GM04503 (cell line): ENCODE measurements at places on chromosomes 5 and 9.

GRCh38 chr9:37236822-37237221 is 116.4 kb downstream of the ZCCHC7 start:
- DNase-seq: no peak

- no peak for DNase-seq
Measured at GRCh38 chr5:57094753-57095683, 78.8 kb upstream of the GPBP1 start.

DNA sequence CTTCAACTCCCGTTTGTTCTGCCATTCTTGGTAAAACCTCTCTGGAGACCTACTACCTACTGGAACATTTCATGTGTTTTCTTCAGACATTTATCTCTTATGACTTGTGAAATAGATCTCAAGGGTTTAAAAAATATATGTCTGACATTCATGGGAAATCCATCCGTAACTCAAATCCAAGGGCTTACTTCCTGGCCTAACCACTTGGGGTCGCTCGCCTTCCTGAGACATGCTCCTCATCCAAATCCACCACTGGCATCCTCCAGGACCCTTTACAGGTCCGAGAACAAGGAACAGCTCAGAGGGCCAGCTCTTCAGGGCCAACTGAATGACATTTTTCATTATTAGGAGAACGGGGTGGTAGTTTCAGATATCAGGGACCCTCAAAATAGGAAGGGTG is 235.1 kb upstream of the TUT7 start:
- DNase-seq: no peak

DNA sequence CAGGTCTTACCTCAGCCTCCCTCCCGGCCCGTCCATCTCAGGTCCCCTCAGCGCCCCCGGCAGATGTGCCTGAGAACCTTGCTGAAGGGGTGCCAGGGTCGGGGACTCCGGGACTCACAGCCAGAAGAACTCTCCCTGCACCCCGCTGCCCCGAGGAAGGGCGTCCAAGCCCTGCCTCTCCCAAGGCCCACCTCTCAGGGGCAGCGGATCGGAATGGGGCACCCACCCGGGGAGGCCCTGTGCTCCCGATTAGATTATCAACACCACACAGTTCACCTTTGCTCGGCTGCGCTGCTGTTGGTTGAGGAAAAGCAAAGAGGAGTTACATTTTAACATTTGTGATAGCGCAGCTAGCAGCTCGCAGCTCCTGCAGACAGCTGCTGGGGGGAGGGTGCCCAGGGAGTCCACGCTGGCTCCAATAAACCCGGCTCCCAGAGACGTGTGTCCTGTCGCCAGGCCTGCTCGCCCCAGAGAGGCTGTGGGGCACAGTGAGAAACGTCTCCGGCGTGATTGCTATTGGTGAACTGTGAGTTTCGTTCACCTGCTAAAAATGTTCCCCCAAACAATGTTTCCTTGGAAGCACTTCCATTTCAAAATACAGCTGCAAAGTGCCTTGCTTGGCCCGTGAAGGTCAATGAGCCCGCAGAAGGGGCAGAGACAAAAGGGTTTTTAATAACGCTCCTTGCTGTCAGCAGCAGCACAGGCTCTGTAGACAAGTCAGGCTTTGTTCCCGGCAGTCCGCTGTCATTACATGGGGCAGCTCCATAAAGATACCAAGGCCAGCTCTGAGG is 18.6 kb upstream of the SLC6A19 start:
- no peak for DNase-seq

- peak; percentile 28 for DNase-seq
Measured at GRCh38 chr5:80481019-80481893, 6.6 kb upstream of the FAM151B start.

DNA sequence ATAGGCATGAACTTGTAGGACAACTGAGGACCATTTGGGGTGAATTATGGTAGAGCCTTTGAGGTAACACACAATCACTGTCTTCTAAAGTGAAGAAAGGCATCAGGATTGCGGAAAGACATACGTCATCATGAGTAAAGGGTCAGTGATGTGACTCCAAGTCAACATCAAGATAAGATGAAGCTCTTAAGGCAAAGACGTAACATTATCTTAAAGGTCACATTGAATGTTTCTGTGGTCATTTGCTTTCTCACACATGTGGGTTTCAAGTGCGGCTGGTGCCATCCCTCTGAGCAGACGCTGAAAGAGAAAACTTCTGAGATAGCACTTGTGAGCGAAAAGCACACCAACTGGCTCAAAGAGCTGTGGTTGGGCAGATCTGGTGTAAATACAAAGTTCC is 63.3 kb upstream of the GRAMD2B start:
- no peak for DNase-seq

DNA sequence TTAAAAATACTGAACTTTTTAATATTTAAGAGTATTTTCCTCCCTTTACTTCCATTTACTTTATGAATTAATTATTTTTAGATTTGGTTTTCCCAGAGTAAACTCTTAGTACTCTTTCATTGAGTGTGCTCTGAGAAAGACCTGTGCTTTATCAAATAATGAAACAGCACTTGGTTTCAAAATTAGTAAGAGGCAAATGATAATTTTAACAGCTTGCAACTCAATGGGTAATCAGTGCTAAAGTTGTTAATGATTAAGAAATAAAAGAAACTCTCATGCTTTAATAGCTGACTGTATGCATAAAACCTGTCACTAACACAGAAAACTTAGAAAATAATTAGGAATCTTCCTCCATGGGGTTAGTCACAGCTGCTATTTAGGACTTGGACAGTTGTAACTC is 244.4 kb downstream of the RFX3 start:
- no peak for DNase-seq

GRCh38 chr5:179747811-179748210 is 15.2 kb downstream of the MAML1 start:
- DNase-seq: no peak

DNA sequence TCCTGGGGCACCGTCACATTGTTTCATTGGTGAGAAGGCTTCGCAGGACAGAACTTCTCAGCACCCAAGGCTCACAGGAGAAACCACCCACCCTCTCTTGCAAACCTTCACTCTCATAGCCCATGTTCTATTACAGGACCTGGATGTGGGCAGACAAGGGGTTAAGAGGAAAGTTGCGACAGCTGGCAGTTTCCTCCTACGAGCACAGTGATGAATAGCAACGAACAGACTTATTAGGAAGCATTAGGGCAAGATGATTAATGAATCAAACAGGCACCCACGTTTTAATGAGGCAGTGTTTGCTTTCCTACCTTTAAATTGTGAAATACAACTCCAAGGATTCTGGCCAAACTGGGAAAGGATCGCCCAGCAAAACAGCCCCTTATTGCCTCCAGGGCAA is 339.3 kb downstream of the DRD1 start:
- no peak for DNase-seq

DNA sequence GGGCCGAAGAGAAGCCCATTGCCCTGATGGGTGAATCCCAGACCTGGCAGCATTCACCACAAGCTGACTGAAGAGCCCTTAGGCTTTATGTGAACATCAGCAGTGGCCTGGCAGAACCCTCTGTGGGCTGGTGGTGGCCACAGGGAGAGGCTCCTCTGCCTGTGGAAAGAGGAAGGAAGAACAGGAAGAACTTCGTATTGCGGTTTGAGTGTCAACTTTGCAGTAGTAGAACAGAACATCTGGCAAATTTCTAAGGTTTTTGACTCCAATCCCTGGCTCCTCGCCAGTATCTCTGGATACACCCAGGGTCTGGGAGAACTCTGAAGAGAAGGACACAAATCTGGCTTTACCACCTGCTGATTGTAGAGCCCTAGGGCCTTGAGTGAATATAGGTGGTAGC is 356.4 kb upstream of the GRAMD2B start:
- DNase-seq: no peak

DNA sequence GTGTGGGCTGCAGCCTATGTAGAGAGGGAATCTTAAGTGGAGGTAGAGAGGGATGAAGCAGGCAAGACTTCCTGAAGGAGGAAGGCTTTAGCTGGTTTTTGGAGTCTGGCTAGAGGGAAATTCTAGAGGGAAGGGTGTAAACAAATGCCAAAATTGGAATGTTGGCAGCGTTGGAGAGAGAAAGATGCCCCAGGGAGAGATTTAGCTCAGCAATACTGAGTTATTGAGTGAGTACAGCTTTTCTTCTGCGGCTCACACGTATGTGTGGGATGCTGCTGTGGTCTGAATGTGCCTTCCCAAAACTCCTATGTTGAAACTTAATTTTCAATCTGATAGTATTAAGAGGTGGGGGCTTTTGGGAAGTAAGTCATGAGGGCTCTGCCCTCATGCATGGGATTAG is 24.5 kb upstream of the GLRA1 start:
- DNase-seq: no peak

DNA sequence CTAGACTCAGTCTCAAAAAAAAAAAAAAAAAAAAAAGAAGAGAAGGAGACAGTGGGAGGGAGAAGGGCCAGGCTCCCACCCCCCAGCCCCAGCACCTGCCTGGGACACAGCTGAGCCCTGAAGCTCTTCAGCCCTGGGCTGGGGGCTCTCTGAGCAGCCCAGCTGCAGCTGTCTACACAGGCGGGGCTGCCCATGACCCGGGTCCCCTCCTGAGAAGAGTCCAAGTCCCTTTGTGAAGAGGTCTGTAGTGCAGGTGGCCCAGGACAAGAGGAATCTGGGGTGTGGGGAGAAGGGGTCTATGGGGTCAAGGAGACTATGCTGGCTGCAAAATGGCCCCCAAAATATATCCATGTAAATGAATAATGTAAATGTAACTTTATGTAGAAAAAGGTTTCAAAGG is 6.7 kb upstream of the LCN2 start:
- DNase-seq: no peak

DNA sequence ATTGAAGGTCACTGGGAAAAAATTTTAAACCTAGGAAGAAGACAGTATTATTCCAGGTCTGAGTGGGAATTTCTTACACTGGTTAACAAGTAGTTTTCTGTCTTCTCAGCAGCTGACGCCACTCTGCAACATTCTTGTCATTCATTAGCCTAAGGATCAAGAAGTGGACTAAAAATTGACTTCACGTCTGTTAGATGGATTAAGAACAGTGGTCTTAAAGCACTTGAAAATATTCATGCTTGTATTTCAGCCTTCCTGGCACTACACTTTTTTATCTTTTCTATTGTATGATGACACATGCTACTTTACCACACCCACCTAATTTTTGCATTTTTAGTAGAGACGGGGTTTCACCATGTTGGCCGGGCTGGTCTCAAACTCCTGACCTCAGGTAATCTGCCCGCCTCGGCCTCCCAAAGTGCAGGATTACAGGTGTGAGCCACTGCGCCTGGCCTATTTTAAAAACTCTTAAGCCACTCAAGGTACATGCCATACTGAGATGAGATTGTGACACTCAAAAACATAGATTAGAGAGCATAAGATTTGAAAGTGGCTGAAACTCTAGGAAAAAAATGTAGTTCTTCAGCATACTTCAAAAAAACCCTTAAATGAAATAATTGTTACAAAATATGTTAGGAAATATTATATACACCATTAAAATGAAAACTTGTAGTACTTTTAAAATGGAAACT is 8.4 kb downstream of the MATR3 start:
- no peak for DNase-seq

DNA sequence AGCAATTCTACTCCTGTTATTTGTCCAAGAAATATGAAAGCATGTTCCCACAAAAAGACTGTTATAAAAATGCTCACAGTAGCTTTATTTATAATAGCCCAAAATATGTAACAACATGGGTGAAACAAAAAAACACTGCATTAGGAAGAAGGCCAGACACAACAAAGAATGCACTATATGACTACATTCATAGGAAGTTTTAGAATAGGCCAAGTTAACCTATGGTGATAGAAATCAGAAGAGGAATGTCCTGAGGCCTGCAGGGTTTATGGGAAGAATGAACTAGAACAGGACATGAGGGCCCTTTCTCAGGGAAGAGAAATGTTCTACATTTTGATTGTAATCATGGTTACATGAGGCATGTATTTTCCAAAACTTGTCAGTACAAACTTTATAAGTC is 24.7 kb upstream of the TAS2R1 start:
- no peak for DNase-seq

DNA sequence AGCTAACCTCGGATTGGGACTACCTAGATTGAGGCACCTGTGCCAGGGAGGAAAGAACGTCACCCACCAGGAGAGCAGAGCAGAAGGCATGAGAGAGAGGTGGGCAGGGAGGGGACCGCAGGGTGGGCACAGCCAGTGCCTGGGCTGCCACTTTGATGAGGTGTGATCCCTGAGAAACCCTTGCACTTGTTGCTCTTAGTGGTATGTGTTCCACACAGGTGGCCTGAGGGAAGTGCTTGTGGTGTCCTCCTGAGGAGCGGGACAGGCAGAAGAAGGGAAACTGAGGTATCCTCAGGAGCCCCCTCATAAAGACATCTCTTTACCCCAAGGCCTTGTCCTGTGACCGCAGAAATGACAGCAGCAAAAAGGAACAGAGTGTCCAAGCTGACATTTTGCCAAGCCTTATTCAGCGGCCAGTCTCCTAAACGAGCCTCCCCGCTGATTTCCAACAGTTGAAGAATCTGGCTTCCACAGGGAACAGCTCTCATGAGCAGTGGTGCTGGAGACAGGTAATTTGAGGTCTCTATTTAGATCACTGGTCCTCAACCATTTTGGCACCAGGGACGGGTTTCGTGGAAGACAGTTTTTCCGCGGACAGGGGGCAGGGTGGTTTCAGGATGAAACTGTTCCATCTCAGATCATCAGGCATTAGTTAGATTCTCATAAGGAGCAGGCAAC is 82.4 kb downstream of the FOXD1 start:
- DNase-seq: no peak

DNA sequence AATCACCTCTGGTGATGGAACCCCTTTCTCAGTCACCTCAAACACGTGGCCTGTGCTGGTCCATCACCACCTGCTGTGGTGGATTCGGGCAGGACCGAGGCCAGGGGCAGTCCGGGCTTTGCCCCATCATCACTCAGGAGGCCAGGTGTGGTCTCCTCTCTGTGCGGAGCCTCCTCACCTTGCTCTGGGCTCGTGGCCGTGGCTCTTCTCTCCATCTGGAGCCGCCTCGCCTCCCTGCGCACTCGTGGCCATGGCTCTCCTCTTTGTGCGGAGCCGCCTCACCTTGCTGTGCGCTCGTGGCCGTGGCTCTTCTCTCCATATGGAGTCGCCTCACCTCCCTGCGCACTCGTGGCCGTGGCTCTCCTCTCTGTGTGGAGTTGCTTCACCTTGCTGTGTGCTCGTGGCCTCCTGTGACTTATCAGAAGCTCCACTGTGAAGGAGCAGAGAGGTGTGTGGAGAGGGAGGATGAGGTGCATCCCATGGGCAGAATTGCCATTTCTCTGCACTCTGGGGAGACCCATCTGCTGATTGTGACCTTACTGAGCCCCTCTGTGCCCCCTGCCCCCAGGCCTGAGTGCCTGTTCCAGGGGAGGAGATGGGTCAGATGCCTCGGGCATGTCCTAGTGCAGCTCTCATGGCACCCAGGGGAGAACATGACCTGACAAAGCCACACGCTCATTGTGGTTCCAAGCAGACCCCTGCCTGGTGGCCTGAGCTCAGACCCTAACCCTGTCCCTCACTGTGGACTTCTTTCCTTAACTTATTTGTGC is 276.6 kb upstream of the IRX2 start:
- DNase-seq: no peak
